ENCODE measurements at places on chromosomes 7 and 10.

GRCh38 chr10:98331885-98332284, 63.9 kb upstream of the LOXL4 start:
- no peak for DNase-seq

GRCh38 chr7:155810770-155811559, 1.3 kb downstream of the SHH start:
- no peak for DNase-seq

GRCh38 chr10:24556750-24557742, 166.6 kb downstream of the ARHGAP21 start:
- DNase-seq, result no peak

DNA sequence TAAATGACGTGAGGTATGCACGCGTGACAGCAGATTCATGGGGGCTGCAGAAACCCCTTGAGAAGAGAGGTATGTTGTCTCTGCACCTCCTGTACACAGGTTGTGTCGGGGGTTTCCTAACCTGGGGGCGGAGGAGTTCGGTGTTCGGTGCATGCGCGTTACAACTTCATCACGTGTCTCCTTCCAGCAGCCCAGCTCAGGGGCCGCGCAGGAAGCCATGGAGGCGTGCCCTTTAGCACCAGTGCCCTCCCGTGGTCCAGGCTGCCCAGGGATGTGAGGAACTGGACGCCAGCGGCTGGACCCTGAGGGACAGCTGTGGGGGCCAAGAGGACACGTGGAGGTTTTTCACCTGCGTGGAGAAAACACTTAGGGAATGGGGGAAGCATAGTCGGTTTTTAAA, 186.4 kb downstream of the EBF3 start:
- no peak for DNase-seq

DNA sequence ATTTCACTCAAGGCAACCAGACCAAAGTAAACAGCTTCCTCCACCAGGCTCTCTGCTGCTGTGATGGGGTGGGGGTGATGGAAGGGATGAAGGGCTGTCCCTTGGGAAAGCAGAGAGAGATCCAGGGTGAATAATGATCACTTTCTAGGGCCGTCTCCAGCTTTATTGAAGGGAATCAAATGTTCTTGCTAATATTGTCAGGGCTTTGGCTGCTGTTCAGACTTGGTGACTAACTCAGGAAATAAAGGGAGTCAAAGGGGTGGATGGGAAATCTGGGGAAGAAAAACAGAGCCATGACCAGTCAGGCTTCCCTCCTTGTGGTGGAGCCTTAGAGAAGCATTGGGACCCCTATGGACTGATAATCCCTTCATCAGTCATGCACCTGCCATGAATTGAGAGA, 196.2 kb upstream of the AGK start:
- DNase-seq, result no peak

- no peak for DNase-seq
Observed at GRCh38 chr10:95982200-95982599, 61.2 kb upstream of the CCNJ start.

GRCh38 chr7:134703782-134704181, 57.1 kb downstream of the BPGM start:
- DNase-seq, result no peak

- DNase-seq, result no peak
Observed at GRCh38 chr10:123568751-123569150, 97.4 kb upstream of the GPR26 start.

DNA sequence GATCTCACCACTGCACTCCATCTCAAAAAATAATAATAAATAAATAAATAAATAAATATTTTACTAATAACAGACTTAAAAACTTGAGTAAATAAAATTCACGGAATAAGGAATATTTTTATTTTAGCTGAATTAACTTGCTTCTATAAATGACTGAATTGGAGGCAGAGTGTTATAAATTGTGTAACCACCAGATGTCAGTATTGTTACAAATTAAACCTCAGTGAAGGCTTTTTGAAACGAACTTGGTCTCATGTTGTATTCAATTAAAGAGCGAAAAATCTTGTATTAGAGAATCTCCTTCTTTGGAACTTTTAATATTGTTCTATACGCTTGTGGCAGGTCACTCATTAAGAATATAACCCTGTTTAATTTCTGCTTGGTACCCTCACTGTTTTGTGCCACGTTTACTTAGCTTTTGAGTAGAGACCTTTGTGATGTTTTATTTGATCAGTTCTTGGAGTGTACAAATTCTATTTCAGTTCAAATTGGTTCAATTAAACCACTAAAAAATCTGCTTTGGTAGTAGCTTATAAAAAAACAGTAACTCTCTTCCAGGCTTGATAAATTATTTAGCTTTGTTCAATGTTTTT, 45.6 kb upstream of the SCIN start:
- no peak for DNase-seq

GRCh38 chr10:94680544-94680943, 3.0 kb upstream of the CYP2C18 start:
- DNase-seq, result no peak

DNA sequence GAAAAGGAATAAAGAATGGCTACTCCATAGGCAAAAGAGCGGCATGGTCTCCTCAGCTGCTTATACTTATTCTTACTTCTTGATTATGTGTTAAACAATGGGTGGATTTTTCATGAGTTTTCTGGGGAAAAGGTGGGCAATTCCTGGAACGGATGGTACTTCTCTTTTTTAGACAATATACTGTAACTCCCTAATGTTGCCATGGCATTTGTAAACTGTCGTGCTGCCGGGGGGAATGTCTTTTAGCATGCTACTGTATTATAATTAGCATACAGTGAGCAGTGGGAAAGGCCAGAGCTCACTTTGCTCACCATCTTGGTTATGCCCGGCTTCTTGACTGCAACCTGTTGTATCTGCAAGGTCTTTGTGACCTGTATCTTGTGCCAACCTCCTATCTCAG, 372.1 kb upstream of the AKR1E2 start:
- no peak for DNase-seq

DNA sequence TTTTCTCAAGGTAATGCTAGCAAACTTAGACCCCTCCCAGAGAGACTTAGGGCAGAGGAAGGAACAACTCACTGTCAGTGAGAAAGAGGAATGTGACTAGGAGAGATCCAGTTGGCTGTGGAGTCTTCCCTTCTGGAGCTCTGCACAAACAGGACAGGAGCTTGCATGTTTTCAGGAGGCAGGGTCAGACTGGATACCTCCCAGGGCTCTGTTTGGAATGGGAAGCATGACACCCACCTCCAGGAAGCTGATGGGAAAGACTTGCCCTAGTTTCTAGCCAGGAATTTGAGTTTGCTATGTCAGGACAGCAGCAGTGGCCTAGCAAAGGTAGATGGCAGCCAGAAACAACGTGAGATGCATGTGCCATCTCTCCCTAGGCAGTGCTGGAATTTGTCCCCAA, 40.6 kb downstream of the GHRHR start:
- DNase-seq, result no peak

DNA sequence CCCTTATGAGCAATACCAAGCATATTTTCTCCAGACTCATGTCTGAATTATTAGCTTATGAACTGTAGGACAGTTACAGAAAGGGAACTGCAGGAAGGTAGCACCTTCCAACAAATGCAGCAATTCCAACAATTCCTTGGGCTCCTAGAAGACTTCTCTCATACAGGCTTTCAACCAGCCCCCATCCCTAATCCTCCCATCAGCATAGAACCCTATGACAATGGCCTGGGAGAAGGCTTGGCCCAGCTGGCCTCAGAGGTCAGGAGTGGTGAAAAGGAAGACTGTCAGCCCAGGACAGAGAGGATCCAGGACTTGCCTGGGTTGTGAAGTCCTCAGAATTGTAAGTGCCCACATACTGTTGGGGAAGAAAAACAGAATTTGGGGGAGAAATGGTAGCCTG, 5.9 kb downstream of the VPS41 start:
- DNase-seq, result no peak

DNA sequence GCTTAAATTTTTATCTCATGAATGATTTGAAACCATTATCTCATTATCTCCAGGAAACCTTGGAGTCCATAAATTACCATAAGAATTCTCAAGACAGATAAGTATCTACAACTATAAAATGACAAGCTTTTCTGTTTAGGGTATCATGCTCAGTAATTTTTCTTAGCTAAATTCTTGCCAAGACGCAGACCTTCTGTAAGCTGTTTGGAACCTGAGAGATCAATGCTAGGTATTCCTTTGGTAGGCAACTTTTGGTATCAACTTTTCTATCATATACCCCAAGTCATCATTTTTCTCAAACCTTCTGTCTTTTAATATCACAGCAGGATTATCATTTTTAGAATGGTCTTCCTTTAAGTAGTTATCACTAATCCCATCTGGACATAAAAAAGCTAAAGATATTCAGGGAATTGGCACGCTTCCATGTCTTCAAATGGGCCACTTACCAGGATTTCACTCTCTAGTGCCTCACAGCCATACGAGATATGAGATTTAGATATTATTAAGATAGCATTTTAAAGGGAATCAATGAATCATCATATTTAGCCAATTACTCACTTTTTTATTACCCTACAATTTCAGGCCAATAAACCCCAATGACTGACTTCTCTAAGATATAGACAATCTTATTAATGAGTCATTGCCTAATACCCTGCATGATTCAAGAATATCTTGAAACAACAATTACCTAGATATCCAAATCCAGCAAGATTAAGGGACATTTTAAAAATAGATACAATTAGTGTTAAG, 544.1 kb downstream of the HTR7 start:
- no peak for DNase-seq

GRCh38 chr10:21015851-21016250, 118.7 kb upstream of the NEBL start:
- DNase-seq, result no peak

DNA sequence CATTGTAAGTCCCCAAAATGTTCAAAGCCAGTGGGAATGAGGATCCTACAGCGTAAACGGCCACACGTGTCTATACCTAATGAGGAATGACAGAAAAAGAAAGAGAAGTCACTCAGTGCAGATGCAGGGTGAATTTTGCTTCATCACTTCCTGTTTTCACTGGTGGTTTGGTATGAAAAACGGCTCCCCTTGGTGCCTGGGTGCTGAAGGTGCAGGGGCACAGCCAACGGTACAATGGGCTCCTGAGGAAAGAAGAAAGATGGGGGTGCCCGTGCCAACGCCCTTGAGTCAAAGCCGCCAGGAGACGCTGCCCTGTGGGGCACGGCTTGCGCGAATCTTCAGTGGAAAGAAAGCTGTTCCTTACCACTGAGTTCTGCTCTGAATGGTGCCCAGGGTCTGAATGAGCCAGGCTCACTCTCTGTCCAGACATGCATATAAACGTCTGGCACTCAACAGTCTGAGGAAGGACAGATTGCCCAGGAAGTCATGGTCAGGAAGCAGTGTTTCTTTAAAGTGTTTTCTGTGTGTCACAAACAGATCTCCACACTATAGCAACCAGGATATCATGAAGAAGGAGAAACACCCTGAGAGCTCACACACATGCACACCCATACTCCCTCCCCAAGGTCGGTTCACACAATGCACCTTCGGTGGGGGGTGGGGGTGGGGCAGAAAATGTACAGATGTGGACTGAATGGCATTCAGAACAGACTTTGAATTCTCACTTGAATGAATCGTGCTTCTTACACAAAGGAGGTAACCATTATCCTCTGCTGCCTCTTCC, 105.8 kb downstream of the ELMO1 start:
- DNase-seq, result peak; percentile 66

DNA sequence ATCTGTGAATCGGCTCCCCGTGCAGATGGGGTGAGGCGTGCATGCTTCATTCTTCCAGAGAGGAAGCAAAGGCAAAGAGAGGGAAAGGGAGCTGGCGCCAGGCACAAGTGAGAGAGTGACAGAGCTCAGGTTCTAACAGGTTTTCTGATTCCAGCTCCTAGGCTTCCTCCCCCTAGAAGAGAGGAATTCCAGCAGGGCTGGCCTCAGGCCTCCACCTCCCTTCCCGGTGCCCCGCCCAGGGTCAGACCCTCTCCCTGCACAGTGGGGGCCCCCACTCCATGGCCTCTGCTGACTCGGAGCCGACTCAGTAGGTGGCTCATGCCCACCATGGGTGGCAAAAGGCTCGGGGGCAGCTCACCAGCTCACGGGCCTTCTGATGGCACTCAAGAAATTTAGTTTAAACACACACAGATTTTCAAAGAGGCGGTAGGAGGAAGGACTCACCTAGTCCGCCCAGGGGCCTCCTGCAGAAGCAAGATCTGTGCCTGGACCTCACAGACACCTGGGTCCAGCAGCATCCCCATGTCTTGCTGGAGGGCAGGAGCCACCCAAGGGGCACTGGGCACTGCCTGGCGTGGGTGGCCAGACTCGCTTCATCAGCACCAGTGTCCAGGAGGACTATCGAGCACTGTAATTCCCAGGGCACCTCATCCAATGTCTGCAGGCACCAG, 183.5 kb downstream of the MAD1L1 start:
- DNase-seq, result no peak

DNA sequence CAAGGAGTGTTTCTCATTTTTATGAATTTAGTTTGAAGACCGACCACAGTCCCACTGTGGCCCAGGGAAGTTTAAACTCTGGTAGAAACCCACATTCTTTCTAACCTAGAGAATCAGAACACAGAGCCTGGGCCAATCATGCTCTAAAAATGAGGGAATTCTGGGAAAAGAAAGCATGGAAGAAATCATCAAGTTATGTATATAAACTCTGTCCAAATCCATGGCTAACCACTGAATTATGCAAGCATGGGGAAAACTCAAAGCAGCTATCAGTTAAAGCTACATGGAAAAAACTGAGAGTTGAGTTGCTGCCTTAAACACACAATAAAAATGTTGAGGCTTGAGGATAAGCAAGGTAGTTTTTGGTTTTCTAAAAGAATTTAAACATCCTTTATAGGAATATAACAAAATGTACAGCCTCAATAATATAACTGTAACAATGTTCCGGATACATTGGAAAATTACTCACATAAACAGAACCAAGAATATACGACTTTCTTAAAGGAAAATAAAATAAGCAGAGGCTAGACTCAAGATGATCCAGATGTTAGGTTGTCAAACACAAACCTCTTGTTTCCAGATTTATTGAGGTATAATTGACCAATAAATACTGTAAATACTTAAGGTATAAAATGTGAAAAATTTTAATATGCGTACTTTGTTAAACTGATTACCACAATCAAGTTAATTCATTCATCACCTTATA, 311.2 kb upstream of the GNAI1 start:
- DNase-seq, result no peak

- DNase-seq, result no peak
Observed at GRCh38 chr7:3193379-3194120, 107.5 kb upstream of the SDK1 start.

- DNase-seq, result no peak
Observed at GRCh38 chr7:98864731-98865453, 4.9 kb downstream of the TMEM130 start.

- DNase-seq, result no peak
Observed at GRCh38 chr7:108328174-108328651, 128.0 kb downstream of the NRCAM start.

- no peak for DNase-seq
Observed at GRCh38 chr7:91894781-91895480, 14.4 kb upstream of the MTERF1 start.

- DNase-seq, result no peak
Observed at GRCh38 chr7:72019436-72019835, 392.7 kb downstream of the CALN1 start.

- no peak for DNase-seq
Observed at GRCh38 chr10:92655426-92655825, 34.3 kb upstream of the HHEX start.

- DNase-seq, result no peak
Observed at GRCh38 chr7:108157606-108158335, 27.6 kb upstream of the LAMB4 start.
